Thyroid gland (tissue), 4 donors: ENCODE measurements at places on chromosomes 12 and 14. TPM values are rescaled to one million over a fixed set of nuclear protein-coding genes. Genes with fewer than 3 reads are reported as not detected.

GRCh38 chr14:37903343-37904191, 304.1 kb upstream of the SSTR1 start:
- peak; percentile 5 for DNase-seq

Gene RGS6
- total RNA-seq = 11.9 TPM

Gene CLEC6A
- not detected for total RNA-seq

Gene GALNT8
- total RNA-seq = not detected

Gene MYF6
- not detected for total RNA-seq

DNA sequence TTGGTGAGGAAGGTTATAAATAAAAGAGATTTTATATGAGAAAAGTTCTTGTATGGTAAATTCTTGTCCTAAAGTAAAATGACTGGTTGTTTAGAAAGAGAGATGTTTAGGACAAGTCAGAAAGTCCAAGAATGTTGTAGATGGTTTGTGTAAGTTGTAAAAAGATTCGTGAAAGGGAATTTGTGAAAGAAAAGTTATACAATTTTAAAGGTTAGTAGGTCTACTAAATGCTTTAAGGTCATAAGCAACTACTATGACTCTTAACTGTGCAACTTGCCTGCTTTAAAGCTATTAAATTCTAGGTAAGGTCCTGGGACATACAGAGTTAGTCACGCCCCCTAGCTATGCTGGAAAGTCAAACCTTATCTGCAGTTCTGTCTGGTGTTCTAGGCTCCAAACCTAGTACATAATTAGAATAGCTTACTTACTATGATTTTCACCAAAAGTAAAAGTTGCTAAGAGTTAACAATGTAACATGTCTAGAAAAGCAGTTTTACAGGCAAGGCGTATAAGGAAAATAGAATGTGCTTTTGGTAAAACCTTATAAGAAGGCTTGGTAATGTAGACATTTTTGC, 11.2 kb upstream of the DHRS2 start:
- no peak for DNase-seq

Gene PITPNM2
- 22.4 TPM for total RNA-seq

Gene A2M
- total RNA-seq = 345 TPM

Gene NPAS3
- total RNA-seq = 4.2 TPM

DNA sequence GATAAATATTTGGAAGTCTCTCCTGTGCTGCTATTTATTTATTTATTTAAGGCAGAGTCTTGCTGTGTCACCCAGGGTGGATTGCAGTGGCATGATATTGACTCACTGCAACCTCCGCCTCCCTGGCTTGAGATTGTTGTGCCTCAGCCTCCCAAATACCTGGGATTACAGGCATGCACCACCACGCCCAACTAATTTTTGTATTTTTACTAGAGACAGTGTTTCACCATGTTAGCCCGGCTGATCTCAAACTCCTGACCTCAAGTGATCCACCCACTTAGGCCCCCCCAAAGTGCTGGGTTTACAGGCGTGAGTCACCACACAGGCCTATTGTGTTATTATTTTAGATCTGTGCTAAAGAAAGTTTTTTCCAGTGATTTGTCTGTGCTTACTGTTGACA, 225.2 kb downstream of the CCER1 start:
- no peak for DNase-seq

GRCh38 chr14:103100281-103101121, 6.0 kb downstream of the EXOC3L4 start:
- no peak for DNase-seq

DNA sequence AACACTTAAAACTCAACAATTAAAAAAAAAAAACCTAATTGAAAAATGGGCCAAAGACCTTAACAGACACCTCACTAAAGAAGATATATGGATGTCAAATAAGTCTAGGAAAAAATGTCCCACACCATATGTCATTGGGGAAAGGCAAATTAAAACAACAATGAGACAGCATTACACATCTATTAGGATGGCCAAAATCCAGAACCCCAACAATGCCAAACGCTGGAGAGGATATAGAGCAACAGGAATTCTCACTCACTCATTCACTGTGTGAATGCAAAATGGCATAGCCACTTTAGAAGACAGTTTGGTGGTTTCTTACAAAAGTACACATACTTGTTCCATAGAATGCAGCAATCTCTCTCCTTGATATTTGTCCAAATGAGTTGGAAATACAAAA, 173.7 kb downstream of the SLC25A21 start:
- DNase-seq = no peak
